Esophagus mucosa (tissue), 1 donor: ENCODE measurements at places on chromosomes 5 and 9. TPM values are rescaled to one million over a fixed set of nuclear protein-coding genes. Genes with fewer than 3 reads are reported as not detected.
A peak's percentile ranks its signal among the peaks of the same experiment; 100 is the strongest.

DNA sequence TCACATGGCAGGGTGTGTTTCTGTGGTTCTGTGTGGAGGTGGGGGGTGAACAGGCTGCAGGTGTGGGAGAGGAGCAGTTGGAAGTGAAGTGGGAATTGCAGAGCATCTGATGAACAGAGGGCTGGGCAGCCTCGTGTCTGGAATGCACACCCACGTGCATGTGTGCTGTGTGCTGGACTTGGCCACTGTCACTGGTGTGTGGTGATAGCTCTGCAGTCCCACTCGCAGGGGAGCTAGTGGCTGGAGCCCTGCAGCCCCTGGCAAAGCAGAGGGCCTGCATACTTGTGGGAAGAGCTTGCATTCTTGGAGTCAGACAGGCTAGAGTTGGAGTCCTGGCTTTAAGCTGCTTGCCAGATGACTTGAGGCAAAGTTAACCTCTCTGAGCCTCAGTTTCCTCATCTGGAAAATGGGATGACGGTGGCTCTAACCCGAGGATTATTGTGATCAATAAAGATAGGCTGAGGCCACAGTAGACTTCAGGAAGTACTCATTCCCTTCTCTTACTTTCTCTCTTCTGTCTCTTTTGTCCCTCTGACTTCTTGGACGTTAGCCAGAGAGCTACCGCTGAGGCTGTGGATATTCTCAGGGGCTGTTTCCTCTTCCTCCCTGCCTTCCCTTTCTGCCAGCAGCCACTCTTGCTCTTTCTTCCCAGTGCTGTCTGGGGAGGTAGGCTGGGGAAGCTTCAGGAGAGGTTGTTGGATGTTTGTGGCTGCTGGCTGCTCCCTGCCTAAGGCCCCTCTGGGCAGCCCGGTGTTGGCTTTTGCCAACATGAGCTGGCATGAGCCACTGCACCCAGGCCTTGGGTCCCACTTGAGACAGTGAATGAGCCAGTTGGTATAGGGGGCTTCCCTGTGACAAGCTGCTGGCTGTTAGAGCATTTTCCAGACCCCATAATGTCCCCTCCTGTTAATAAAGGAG lies 18.3 kb downstream of the PSAT1 start:
- ATAC-seq = peak; percentile 13

Gene GM2A
- 118 TPM for total RNA-seq

- ATAC-seq = no peak
Measured at GRCh38 chr5:39106322-39106721, 32.1 kb upstream of the RICTOR start.

GRCh38 chr9:94014066-94014654 lies 59.0 kb upstream of the BARX1 start:
- no peak for ATAC-seq

Gene ADAMTS6
- 1.2 TPM for total RNA-seq

- no peak for ATAC-seq
Measured at GRCh38 chr5:40622463-40623252, 57.1 kb upstream of the PTGER4 start.
